NCI-H1105 treated with DMSO at 0.1 percent for 48 hours (cell line): ENCODE measurements at places on chromosomes 2 and 18.
A peak's percentile ranks its signal among the peaks of the same experiment; 100 is the strongest.

DNA sequence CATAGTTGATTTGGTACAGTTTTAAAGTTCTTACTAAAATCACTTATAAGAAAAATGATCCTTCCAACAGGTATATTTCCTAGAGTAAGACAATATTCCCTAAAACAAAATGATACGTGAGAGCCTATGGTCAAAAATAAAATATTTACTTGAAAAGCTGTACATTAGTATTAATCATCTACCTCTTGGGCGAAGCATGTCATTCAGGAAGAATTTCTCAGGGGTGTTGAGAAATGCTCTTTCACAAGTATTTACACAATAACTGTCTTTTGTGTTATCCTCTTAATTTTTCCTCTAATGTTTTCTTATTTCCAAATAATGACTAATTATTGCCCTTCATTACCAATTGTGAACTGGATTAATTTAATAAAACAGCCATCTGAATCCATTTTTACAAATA is 466.3 kb downstream of the SATB2 start:
- no peak for DNase-seq

GRCh38 chr2:126304154-126304553 is 351.8 kb upstream of the GYPC start:
- DNase-seq = no peak

DNA sequence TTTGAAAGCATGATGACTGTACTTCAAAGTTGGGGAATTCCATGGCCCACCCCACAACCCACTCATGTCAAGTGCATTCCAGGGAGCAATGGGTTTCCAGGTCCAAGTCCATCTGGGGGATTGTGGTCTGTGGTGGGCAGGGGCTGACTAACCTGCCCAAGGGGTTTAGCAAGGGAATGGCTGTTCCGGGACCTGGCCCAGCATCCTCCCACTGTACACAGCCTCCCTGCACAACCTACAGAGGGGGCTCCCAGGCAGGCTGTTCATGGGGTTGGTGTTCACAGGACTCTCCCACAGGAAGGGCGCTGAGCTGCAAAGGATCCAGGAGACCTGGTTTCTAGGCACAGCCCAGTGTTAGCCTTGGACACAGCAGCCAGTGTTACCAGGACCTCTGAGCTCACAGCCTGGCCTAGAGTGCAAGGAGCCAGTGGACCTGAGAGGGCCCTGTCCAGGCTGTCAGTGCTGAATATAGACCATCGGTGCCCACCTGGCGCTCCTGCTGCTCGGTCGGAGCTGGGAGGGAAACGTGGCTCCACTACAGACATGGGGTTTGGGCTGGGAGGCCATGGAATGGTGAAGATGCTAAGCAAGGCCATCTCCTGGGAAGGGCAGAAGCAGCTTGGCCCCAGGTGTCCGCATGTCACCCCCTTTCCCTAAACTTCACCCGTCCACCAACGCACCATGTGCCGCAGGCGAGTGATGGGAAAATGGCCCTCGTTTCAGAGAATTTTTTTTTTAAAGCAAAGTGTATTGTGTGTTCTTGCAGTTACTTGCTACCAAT is 317.2 kb downstream of the GBX2 start:
- no peak for DNase-seq

DNA sequence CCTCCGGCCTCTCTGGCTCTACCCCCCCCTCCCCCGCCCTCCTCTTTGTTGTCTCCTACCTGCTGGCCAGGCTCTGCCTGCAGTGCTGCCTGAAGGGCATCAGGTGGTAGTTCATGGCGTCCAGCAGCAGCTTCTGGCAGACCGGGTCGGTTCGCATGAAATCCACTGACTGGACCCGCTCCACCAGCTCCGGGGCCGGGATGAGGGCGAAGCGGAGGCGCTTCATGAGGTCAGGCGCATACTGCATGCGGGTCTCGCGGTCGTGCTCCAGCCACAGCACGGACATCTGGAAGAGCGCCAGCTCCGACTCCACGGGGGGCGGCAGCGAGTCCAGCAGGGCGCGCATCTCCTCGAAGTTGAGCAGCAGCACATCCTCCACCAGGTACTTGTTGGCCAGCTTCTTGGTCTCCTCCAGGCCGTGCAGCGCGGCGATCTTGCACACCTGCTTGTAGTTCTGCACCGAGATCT is 3.2 kb downstream of the KLHL14 start:
- no peak for DNase-seq

DNA sequence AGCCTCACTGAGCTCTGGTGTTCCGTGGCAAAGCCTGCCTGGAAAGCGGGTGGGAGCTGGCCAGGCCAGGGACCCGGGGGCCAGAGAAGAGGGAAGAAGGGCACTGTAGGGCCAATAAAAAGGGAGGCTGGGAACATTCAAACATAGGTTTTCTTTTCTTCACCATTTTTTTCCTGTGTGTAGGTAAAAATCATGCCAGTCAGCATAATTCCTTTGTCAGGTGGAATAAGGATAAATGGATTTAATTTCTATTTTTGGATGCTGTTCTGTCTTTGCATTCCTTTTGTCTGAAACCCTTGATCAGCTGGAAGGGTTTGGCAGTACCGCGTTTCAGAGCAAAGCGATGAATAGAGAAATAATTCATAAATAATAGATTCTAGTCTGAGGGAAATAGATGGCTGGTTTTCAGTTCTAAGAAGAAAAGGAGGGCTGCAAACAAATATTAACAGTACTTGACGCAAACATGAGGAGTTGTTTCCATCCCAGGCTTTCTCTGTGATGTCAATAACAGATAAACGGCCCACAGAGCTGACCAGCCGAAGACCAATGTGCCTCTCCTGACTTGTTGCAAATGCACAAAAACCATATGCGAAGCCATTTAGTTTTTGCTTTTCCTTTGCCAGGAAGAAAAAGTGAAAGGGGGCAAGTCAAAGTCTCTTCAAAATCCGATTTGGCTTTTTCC is 384.4 kb downstream of the TSN start:
- DNase-seq = no peak

- DNase-seq = no peak
Measured at GRCh38 chr2:109371481-109372170, 242.1 kb downstream of the SEPTIN10 start.

DNA sequence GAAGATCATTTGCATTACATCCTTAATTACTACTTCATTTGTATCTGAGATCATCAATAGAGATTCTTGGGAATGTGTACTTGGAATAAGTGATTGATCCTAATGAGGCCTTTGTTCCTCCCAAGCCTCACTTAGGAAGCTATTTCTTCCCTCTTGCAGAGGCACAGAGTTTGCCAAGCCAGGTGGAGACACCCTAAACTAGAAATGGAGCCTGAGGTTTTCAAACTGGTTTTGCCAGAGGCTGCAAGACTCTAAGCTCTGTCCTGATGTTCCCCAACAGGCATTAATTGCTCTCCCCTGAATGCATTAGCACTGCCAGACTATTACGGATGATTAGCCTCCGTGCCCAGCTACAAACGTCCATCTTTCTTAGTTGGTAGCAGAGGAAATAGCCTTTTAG is 125.2 kb upstream of the LGALSL start:
- no peak for DNase-seq

DNA sequence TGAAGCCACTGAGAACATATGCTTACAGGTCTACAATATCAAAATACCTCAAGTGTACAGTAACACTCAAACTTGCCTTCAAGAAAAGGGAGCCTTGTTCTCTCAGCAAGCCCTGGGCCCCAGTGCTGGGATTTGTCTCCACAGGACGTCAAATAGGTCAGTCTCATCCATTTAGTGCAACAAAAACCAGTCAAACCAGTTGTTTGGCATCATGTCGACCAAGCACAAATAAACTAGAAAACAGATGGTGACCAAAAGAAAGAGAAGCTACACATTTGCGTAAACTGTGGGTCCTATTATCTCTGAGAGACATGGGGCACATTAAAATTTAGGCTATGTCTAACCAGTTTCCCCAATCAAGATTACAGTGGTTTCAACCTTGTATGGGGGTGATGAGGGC is 182.6 kb upstream of the PKDCC start:
- no peak for DNase-seq

- DNase-seq = no peak
Measured at GRCh38 chr2:157304811-157305722, 20.6 kb downstream of the ERMN start.

- no peak for DNase-seq
Measured at GRCh38 chr18:52499644-52500043, 159.6 kb downstream of the DCC start.

GRCh38 chr18:55790296-55790695 is 202.3 kb upstream of the TCF4 start:
- no peak for DNase-seq

- no peak for DNase-seq
Measured at GRCh38 chr2:148391324-148391723, 253.2 kb upstream of the EPC2 start.

DNA sequence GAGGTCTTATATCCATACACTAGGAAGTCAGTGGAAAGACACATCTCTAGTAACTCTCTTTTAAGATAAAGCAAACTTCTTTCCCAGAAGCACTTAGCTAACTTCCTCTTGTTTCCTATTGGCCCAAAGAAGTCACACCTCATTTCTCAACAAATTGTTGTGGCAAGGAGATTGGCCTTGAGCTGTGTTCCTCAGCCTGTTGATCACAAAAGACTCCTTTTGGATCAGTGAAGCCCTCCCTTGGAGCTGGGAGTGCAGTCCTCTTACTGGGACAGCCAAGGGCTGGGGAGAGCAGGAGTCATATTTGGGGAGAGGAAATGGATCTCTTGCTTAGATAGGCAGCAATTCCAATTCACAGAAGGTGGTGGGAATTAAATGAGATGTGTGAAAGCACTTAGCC is 51.2 kb upstream of the DAPL1 start:
- no peak for DNase-seq

DNA sequence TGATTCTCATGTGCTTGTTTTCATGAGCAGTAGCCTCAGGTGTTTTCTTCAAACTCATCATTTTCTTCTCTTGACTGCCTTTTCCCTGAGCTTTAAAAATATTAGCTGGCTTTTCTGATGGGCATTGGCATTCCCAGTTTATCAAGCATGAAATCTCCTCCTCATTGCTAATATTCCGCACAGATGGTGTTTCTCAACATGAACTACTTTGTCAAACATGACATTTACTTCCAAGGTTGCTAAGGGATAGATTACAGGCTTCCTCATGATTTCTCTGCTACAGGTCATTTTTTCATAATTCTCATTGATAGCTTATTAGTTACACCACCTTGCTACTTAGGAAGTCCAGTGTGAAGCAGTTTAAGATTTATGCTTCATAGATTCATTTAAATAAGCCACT is 1116.9 kb upstream of the CNTNAP5 start:
- DNase-seq = no peak

DNA sequence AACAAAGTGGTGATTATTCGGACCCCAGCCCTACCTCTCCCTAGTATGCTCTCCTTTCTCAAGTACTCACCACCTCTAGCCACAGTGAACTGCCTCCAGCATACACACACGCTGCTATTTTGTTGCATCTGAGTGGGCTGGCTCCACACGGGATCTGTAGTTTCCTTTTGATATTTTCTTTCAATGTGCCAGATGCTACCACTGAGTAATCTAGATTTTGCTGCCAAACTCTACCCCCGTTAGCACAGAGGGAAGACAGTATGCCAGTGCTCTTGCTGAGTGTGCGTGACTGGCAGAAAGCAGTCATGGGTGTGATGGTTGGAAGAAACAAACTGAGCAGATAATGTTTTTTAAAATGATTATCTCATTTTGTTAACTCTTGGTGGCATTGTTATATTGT is 11.6 kb downstream of the CFLAR start:
- DNase-seq = no peak

- no peak for DNase-seq
Measured at GRCh38 chr2:27162151-27163121, 13.6 kb downstream of the TCF23 start.

DNA sequence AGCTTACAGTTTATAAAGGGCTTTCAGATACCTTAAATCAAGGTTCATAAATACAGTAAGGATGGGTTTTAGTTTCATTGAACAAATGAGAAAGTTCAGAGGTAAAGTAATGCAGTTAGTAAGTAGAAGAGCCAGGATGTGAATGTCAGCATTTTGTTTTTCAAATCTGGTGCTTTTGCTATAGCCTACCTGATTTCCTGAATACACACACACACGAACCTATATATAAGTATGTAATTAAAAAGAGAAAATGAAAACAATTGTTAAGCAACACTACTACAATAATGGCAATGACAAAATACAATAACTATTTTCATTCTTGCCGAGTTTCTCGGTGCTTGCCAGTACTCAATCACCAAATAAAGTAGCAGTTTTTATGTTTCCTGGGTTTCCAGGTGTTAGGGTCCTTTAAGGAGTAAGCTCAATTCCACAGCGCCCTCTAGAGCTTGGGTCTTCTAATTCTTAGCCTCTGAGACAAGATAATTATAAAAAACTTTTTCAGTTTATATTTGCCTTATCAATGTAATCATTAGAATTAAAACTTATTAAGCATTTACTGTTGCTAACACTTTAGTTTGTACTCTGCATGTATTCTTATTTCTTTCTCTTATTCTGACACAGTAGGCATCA is 512.9 kb upstream of the ACVR2A start:
- peak; percentile 16 for DNase-seq

DNA sequence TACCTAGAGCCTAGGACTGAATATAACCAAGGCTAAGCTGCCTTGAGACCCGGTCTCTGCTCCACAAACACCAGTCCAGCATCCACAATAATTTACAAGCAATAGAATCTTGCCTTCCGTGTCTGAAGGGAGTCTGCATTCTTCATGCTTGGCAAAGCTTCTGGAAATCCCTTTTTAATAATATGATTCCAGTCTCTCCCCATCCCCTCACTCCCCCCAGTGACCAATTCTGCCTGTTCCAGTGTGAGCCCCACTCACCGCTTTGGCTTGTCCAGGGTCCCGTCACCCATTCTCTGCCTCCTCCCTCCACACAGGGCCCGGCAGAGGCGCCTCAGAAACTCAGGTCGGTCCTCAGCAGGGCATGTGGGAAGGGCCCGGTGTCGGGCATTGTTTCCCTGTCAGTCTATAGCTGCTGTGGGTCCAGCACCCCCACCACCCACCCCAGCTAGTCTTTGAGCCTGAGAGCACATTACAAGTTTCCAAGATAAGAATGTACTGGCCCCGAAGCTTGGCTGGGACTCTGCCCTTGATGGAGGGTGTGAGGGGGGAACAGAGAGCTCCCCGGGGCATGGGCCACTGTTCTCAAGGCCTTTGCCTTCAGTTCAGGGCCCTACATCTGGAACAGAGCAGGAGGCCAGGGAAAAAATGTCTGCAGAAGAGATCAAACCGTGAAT is 129.7 kb upstream of the MYCN start:
- DNase-seq = no peak

GRCh38 chr2:67516362-67516761 is 119.2 kb downstream of the ETAA1 start:
- no peak for DNase-seq

DNA sequence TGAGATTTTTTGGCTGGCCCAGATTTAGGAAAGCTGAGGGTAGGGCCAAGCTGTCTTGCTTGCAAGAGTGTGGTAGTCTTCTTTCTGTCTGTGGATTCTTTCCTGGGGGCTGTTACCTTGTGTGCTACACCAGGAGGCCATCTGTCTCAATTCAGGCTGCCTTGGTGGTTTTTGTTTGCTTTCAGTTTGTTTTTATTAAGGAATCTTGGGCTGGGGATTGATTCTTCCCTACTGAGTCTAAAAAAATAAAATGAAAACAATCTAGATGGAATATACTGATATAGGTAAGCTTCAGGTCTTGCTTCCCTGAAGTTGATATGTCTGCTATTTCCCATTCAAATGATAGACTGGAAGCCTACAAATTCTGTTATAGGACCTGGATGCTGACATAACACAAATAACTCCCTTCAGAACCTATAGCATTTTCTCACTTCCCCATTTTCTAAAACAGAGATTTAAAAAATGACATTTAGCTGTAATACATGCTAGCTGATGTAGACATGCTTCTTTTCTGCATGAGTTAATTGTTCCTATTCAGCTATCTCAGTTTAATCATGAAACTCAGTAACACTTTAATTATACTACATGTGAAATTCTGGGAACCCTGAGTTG is 5.3 kb downstream of the LHCGR start:
- DNase-seq = no peak

- no peak for DNase-seq
Measured at GRCh38 chr2:40658941-40659340, 207.1 kb upstream of the SLC8A1 start.
